Gastroesophageal sphincter (tissue), 4 donors: ENCODE measurements at places on chromosomes 13 and 19.

DNA sequence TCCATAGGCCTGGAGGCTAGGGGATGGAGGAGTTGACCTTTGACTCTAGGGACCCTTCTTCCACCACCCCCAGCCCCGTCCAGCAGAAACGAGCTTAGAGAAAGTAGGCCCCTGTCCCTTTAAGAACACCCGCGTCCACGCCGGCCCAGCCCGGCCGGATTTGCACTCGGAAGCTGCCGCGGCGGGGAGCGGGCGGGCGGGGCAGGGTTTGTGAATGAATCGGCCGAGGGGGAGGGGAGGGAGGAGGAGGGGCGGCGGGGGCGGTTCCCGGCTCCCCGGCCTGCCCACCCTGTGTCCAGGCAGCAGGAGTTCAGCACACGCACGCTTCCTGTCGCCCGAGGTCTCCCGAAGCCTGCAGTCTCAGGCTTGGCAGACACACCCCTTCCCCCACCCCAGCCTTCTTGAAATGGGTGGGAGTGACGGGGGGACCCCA is 1.5 kb downstream of the UNC13A start:
- ATAC-seq = no peak

GRCh38 chr13:98839856-98840769 is 87.6 kb upstream of the SLC15A1 start:
- peak; percentile 89 for ATAC-seq

DNA sequence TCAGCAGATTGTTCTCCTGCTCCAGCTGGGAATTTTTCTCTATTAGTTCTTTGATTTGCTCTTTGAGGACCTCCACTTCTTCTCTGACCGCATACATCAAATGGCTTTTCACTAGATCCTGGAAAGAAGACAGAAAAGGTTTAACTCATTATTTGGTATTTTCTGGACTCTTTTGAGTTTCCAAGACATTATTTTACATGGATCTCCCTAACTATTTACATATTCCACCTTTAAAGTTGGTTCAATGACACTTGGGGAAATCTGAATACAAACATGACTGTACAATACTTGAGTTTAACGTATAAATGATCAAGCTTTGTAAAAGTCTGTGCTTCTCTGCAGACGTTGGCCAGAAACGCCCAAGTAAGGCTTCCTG is 61.1 kb downstream of the SERP2 start:
- ATAC-seq = no peak

DNA sequence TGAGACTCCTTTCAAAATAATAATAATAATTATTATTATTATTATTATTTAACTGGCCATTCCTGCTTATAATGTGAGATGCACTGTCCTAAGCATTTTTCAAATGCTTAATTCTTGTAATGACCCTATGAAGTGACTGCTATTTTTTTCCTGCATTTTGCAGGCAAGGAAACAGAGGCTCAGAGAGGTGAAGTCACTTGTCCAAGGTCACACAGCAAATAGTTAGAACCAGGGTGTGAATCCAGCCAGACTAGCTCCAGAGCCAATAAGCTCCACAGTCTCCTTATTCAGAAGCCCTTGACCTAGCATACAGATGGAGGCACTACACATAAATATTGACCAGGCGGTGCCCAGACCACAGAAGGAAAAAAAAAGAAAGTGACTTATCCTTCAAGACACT is 77.5 kb upstream of the CACNA1A start:
- ATAC-seq = no peak

DNA sequence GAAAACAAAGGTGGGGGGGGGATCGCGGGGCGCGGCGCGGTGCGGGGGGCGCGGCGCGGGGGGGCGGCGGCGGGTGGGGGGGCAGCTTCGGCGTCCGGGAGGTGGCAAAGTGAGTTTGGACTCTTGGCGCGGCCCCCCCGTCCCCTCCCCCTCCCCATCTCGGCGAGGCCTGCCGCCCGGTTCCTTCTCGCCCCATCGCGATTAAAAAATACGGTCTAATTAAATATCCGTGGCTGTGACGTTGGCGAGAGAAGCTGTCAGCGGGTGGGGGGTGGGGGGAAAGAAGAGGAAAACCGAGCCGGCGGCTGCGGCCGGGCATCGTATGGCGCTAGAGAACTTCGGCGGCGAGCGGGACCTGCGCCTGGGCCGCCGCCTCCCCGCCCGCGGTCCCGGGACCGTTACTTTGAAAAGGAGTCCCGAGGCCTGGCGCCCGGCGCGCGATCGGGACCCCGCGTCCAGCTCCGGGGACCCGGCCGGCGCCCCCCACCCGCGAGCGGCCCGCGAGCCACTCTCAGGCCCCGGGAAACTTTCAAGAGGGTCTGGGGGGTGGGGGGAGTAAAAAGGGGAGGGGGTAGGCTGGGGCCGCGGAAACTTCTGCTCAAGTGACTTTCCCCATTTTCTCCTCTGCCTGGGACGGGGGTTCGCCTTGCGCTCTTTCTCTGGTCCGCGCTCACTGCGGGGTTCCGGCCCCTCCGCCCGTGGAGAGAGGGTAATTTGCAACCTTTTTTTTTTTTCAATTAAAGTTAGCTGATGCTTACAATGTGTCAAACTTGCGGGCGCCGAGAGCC is 146.3 kb upstream of the ZNF536 start:
- ATAC-seq = no peak
